Upper lobe of right lung (tissue), 1 donor: ENCODE measurements at places on chromosomes 16 and 17.

DNA sequence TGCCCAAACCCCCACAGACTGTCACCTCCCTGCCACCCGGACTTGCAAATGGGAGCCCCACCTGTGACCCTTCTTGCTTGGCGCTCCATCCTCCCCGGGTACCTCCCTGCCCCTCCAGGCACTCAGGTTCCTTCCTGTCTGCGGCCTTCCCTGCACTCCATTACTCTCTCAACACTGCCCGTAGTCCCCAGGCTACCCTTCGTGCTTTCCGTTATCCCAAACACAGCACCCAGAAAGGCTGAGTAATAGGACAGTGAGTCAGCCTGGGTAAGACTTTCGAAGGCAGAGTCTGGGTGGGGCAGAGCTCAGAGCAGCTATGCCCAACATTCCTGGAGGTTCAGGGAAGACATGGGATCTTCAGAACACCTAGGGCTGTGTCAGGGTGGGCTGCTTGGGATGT is 16.6 kb upstream of the C16orf74 start:
- DNase-seq, result no peak

DNA sequence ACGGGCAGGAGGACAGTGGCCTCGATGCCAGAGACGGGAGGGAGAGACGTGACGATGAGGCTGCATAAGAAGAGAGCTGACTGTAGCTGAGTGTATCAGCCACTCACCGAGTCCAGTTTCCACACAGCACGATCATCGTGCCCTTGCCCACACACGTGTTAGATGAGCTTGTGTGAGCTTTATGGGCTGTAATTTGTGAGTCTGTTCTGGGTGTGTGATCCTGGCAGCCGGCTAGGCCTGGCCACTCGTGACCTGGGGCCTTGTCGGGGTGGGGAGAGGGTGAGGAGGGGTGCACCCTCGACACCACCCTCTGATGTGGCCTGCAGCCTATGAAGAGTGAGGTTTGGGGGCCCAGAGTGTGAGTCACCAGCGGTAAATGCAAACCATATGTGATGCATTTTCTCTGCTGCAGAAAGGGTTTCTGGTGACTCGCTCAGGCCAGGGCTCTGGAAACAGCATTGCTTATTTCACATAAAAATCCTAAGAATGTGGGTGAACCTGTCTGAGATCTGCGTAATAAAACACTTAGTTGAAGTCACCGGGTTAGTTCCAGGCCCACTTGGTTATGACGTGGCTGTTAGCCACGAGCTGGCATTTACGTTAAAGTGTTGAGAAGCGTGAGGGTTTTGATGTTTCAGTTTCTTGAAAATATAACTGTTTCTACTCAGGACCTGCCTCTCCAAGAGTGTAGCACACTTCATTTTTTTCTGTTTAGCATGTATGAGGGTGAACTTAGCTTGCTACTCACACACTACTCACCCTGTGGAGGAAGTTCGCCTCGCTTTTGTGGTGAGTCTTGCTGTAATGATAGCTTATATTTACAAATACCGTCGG is 4.2 kb downstream of the METRNL start:
- DNase-seq, result no peak

DNA sequence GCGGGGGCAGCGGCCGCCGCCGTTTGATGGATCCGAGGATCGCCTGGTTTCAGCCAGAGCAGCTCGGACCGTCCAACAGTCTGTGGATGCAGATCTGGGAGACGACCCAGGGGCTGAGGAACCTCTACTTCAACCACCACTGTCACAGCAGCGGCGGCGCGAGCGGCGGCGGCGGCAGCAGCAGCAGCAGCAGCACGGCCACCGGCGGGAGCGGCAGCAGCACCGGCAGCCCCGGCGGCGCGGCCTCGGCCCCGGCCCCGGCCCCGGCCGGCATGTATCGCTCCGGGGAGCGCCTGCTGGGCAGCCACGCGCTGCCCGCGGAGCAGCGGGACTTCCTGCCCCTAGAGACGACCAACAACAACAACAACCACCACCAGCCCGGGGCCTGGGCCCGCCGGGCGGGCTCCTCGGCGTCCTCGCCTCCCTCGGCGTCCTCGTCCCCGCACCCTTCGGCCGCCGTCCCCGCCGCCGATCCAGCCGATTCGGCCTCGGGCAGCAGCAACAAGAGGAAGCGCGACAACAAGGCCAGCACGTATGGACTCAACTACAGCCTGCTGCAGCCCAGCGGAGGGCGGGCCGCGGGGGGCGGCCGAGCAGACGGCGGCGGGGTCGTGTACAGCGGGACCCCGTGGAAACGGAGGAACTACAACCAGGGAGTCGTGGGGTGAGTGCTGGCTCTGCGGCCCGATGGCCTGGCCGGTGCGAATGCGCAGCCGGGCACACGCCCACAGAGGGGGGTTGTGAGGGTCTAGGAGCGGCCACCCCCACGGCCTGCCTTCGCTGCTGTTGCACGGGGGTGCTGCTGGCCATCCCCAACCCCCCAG is 702 bp downstream of the TENT4B start:
- peak; percentile 78 for DNase-seq

DNA sequence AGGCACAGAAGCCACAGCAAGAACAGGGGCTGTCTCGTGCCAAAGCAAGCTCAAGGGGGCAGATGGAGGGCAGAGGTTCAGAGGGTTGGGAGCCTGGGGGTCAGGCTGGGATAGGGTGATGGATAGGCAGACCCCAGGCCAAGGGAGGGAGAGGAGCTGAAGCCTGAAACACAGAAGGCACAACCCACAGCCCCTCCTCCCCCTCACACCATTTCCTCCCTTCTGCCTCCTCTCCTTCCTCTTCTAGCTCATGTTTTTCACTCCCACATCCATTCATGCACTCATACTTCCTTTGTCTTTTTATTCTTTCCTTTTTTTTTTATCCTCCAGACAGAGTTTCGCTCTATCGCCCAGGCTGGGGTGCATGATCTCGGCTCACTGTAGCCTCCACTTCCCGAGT is 61.1 kb downstream of the SOCS1 start:
- DNase-seq, result no peak

GRCh38 chr16:30934827-30935557 is 11.6 kb downstream of the FBXL19 start:
- DNase-seq, result no peak

GRCh38 chr16:89334461-89334860 is 117.0 kb downstream of the ZNF778 start:
- DNase-seq, result peak; percentile 58

GRCh38 chr17:14940108-14940937 is 324.8 kb downstream of the PMP22 start:
- no peak for DNase-seq

GRCh38 chr17:77089124-77089490 is 51.7 kb upstream of the SEC14L1 start:
- DNase-seq, result no peak

DNA sequence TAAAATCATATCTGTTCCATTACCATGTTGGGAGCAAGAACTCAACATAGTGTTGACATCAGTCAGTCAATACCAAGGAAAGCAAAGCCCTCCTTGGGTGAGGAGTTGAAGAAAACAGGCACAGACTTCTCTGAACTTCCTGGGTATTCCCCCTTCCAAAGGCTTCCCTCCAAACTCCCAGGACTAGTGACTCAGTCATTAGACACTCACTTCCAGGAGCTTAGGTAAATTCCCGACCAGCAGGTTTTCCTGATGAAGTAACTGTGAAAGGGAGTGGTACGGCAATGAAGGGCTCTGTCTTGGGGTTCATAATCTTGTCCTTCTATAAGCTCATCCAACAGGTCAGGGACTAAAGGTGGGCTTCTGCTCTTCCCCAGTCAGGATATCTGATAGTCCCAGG is 293.8 kb upstream of the AXIN2 start:
- no peak for DNase-seq

DNA sequence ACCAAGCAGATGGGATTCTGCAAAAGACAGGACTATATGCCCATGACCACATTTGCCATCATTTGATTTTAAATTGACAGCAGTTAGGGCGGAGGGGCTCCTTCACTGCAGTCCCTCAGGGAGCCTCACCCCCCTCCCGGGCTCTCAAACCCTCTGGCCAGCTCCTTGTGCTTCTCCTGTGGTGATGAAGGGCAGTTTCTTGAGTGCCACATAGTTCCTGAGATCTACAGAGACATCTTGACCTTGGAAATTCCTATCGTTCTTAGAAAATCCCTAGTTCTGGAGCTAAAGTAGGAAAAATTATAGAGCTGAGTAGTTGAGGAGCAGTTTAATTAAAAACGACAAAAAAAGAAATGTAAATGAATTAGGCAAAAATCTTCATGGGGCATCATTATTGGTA is 231.5 kb downstream of the CCDC182 start:
- DNase-seq, result no peak

DNA sequence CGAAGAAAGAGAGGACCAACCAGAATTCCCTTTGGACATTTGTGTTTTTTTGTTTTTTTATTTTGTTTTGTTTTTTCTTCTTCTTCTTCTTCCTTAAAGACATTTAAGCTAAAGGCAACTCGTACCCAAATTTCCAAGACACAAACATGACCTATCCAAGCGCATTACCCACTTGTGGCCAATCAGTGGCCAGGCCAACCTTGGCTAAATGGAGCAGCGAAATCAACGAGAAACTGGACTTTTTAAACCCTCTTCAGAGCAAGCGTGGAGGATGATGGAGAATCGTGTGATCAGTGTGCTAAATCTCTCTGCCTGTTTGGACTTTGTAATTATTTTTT is 3.6 kb downstream of the SOX9 start:
- no peak for DNase-seq

GRCh38 chr17:72004611-72005331 is 116.0 kb upstream of the SOX9 start:
- DNase-seq, result no peak
